ENCODE measurements at places on chromosomes 16 and 17.

- DNase-seq = peak; percentile 62
These were observed 7.9 kb upstream of the MT2A start for GRCh38 chr16:56600398-56600999.

DNA sequence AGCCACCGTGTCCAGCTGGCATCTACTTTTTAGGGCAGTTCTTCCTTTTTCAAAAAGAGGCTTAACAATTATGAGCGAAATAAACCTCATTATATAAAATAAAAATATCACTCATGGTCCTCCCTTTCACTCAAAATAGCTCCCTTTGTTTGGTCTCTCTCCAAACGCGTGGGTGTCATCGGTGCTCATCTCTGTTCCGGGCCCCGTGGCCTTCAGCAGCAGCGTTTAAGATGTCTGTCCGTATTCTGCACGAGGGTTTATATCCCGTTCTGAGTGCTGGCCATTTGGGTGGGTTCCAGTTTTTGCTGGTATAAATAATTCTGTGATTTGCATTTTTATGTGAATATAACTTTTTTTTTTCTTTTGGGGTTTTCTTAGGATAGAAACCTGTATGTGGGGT is 33.4 kb downstream of the PRMT7 start:
- DNase-seq = no peak

GRCh38 chr17:37090941-37091340 is 142.2 kb downstream of the AATF start:
- DNase-seq = no peak

GRCh38 chr17:3911271-3912053 is 4.8 kb downstream of the P2RX1 start:
- peak; percentile 52 for DNase-seq

DNA sequence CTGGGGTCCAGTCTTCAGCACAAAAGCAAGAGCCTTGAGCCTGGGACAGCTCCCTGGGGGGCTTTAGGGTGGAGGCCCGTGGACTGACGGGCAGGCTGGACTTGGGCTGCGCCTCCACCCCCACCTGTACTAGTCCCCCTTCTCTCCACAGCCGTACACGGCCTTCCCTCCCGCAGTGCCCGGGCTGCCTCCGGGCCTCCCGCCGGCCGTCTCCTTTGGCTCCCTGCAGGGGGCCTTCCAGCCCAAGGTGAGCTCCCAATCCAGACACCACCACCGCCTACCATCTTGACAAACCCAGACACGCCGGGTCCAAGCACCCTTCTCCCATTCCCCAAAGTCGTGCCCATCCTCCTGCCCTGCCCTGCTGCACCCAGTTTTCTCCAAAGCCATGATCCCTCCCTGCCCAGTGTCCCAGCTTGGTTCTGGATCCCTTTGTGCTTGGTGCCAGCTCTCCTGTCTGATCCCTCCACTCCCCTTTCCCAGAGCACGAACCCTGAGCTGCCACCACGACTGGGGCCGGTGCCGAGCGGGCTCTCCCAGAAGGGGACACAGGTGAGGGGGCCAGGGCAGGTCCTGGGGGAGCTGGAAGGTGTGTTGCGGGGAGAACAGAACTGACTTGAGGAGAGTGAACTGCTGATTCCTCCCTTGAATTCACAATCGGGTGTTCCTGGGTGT is 7.1 kb downstream of the FBRS start:
- no peak for DNase-seq

GRCh38 chr17:66944351-66945146 is 20.0 kb upstream of the CACNG4 start:
- no peak for DNase-seq

DNA sequence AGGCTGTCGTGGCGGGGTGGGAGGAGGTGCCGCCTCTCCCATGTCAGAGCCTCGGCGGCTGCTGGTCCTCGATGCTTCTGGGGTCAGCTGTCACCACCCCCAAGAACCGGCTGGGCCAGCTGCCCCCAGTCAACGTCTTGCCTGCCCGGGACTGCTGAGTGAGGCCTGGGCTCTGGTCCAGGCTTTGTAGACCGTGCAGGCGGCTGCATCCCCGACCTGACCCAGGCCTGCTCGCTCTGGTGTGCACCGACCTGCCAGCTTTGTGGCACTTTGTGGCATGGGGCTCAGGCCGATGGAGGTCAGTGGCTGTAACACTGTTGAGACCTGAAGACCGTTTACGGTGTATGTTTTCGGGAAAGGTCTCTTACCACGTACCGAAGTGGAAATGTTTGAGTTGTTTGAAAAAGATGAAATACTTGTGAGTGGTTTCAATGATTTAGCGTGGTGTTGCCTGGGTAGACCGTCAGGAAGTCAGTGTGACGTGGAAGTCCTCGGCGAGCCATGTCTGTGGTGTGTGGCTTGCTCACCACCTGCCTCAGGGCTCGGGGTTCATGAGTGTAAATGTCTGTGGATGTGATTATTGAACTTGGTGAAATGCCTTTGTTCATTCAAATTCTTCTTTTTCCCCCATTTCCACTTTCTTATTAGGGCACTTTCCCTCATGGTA is 53.2 kb upstream of the ZNF750 start:
- no peak for DNase-seq

DNA sequence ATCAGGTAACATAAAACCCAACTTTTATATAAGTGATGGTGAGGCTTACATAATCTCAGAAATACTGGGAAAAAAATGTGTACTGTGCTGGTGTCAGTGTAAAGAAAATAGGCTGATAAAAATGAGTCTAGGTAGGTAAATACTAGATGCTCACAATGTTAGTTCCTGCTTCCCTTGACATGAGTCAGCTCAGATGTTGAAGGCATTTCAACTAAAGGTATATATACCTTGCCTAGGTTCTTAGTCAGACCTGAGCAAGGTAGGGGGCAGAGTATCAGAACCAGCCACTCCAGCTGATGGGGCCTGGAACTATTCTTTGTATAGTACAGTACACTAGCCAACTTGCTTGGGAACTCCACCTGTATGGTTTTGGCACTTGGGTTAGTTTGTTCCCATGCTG is 51.0 kb upstream of the CA10 start:
- no peak for DNase-seq

GRCh38 chr17:55845385-55845784 is 94.5 kb downstream of the PCTP start:
- peak; percentile 6 for DNase-seq

GRCh38 chr17:6279659-6280058 is 155.3 kb downstream of the AIPL1 start:
- no peak for DNase-seq

DNA sequence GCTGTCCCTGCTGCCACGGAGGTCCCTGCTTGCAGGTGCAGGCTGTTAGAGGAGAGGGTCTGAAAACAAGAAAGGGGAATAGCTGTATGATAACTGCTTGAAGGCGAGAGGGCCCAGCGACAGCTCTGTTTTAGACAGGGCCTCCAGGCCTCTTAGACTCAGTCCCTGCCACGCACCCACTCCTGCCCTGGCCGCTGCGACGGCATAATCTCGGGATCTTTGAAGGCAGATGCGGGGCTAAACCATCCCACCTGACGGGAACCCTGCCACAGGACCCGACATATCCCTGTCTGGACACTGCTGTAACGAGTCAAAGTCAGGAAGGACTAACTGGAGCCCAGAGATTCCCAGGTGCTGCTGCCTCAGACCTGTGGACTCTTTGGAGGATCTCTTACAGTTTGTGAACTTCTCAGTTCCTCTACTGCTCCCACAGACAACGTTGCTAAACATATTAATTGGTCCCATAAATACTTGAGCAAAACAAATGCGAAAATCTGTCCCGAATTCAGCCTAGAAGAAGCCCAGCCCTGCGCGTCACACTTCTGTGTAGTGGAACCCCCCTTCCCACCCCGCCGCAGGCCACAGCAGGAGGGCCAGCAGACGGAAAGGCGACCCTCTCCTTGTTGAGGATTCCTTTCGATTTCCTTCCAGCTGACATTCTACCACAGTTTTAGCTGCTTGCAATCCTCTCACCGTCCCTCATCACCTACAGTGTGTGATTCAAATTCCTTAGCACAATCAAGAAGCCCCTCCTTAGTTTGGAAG is 998 bp upstream of the TMEM11 start:
- peak; percentile 29 for DNase-seq

DNA sequence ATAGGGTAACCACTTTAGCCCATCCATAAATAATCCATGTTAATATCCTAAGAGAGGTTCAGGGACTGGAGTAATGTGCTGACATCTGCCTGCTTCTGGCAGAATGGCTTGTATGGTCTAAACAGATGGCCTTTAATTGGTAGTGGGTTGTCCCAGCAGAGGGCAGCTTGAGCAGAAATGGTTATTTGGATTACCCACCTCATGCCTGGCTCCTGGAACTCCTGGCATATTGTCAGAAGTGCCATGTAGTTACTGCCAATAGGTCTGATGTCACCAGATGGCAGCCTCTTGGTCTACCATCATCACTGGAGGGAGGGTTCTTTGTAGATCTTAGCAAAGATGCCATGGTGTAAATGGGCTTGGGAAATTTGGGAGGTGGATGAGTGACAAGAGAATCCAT is 157.5 kb upstream of the SOX9 start:
- DNase-seq = no peak

DNA sequence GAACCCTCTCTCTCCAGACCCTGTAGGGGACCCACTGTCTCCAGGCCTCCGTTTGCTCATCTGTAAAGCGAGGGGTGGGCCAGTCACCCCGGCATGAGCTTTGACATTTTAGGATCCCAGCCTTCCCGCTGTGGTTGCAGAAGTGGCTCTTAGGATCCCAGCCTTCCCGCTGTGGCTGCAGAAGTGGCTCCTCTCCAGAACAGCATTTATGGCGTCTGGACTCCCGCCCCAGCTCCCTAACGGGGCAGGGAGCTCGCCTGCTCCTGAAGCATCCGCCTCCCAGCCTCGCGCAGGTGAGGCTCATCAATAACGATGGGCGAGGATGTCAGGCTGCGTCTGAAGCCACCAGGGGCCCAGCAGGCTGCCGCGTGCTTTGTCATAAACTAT is 222.3 kb upstream of the TNRC6C start:
- no peak for DNase-seq

- peak; percentile 65 for DNase-seq
These were observed 1.7 kb downstream of the PSMD11 start for GRCh38 chr17:32445971-32446370.

DNA sequence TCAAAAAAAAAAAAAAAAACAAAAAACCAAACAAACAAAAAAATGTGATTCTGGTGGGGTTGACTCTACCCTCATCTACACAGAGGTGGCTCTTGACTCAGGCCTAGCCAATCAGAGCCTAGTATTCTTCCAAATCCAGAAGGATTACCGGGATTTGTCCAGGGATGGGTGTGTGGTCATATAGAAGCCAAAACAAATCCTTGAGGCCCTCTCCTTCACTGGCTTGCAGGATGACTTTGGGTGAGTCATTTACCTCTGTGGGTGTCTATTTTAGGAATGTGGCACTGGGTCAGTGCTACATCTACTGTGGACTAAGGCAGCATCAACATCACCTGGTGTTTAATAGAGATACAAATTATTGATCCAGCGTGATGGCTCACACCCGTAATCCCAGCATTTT is 93.2 kb upstream of the RBBP6 start:
- no peak for DNase-seq

DNA sequence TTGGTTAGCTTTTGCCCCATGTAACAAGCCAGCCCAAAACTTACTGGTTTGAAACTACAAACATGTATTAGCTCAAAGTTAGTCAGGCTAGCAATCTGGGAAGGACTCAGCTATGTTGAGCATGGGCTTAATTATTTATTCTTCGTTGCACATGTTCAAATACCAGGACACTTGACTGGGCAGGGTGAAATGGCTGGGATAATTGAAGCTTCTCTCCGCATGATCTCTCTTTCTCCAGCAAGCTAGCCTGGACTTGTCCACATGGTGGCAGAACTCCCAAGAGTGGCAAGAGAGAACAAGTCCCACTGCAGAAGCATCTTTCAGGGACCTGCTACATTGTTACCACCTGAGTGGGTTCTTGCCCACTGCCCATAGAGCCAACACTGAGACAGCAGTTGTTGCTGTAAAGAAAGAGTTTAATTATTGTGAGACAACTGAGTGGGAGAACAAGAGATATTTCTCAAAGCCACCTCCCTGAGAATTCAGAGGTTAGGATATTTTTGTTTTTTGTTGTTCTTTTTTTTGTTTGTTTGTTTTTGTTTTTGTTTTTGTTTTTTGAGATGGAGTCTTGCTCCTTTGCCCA is 16.8 kb upstream of the ATF7IP2 start:
- no peak for DNase-seq

- DNase-seq = no peak
These were observed 15.2 kb downstream of the EMP2 start for GRCh38 chr16:10565167-10565566.

GRCh38 chr17:78132084-78132676 is 1.6 kb downstream of the TMC8 start:
- DNase-seq = no peak

DNA sequence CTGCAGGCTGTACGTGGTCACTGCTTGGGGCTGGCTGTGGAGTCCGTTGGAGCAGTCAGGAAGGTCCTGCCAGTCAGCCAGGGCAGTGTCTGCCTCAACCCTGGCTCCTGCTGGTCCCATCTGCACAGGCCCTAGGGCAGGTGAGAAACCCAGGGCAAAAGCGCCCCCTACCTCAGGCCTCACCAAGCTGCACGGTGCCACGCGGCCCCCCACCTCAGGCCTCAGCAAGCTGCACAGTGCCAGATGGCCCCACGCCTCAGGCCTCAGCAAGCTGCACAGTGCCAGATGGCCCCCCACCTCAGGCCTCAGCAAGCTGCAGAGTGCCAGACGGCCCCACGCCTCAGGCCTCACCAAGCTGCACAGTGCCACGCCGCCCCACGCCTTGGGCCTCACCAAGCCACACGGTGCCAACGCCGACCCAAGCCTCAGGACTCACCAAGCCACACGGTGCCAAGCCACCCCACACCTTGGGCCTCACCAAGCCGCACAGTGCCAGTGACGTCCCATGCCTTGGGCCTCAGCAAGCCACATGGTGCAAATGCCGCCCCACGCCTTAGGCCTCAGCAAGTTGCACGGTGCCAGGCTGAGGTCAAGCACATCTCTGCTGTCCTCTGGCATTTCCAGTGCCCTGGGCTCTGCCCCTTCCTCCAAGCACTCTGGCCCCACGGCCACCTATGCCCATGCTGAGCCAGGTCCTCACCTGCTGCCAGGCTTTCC is 5.5 kb downstream of the TMEM204 start:
- DNase-seq = peak; percentile 5

- DNase-seq = no peak
These were observed 362.3 kb upstream of the EEF2KMT start for GRCh38 chr16:5459863-5460262.

GRCh38 chr16:46896314-46896968 is 12.3 kb downstream of the GPT2 start:
- DNase-seq = no peak

GRCh38 chr16:87961623-87962022 is 10.4 kb downstream of the BANP start:
- DNase-seq = no peak
